Urinary bladder (tissue), 4 donors: ENCODE measurements at places on chromosomes 16 and 17. TPM values are rescaled to one million over a fixed set of nuclear protein-coding genes. Genes with fewer than 3 reads are reported as not detected.

- DNase-seq: peak; percentile 87
Measured at GRCh38 chr16:46883690-46884512, at the start of gene GPT2. TSS of gene GPT2 (plus strand) at chr16:46884362. CDS start at chr16:46884716, 354 bp downstream.

GRCh38 chr17:32486111-32486700, 587 bp upstream of the CDK5R1 start:
- no peak for DNase-seq

DNA sequence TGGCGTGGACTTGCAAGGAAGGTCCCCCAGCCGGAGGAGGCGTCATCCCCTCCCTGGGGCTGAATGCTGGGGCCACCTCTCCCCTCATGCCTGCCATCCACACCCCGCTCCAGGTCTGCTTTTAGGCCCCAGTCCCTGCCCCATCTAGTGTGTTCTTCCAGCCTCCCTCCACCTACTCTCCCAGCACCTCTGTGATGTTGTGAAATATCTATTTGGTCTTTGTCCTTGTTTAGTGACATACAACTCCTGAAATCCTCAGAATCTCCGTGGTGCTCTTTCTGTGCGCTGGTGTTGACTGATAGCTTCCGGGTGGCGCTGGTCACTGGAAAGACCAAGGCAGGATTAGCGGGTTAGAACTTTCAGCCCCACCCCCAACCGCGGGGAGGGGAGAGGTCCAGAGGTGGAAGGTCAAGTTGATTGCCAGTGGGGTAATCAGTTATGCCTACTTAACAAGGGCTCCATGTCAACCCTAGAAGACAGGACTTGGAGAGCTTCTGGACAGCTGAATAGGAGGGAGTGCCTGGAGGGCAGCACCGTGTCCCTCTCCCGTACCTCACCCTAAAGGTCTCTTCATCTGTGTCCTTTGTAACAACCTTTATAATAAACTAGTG, 10.1 kb downstream of the TBC1D24 start:
- no peak for DNase-seq

- no peak for DNase-seq
Measured at GRCh38 chr16:50303041-50303604, 36.8 kb downstream of the ADCY7 start.

DNA sequence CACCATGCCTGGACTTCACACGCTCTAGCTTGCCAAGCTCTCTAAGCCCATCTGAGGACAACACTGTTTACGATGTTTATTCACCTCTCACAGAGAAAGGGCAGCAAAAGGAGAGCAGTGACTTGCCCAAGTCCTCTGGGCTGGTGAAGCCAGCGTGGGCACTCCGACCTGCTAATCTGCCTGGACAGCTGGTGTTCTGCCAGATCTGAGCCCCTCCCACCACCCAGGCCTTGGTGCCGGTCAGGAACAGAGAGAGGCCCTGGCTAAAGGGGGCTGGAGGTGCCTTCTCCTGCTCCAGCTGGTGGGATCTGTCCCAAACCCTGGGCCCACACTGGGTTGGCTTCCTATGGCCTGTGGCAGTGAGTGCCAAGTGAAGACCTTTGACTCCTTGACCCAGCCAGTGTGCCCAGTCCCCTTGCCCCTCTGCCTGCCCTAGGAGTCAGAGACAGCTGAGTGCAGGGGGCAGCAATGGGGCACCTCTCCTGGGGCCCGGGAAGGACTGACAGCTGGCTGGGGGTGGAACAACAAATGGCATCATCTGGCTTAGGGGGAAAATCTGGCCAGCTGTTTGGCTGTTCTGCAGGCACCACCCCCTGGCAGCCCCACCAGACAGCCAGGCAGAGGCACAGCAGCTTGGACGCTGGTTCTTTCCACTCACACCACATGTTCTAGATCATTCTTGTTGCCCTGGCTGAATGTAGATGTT, 1.8 kb upstream of the SLC4A1 start:
- no peak for DNase-seq

- no peak for DNase-seq
Measured at GRCh38 chr16:72240466-72240865, 68.5 kb upstream of the PMFBP1 start.

DNA sequence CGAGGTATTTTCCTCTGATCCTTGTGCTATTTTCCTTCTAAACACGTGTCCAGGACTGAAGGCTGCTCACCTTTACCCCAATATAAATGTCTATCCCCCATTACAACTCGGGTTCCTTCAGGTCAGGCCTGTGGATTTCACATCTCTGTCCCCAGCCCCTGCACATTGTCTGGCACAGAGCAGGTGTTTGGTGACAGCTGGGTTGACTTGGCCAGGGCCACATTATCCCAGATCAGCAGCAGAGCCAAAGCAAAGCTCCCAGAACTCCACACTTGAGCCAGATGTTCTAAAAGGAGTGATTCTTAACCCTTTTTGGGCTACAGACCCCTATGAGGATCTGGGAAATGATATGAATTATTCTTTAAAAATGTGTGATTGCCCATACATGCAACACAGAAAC, 18.0 kb upstream of the SPATA32 start:
- DNase-seq: no peak

DNA sequence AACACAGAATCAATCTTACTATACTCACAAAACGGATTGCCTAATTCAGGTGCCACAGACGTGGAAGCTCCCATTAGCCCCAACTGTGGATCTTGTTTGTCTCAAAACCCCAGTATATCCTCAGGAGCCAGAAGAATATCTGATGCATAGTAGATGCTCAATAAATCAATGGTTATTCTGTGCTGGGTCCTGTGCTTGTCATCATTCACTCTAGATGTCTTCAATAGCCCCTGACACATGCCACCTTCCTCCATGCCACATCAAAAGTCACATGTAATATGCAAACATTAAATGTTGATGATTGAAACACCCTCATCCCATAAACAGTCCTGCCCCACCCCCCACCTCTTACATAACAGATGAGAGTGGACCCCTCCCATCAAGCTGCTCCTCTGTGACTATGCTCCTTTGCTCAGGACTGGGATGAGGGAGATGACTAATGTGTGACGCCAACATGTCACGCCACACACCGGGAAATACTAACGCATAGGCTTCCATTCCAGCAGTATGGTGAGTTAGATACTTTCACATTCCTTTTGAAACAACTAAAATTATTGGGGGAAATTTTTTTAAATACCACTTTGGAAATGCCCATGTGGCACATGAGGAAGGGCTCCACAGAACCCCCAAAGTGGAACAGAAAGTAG, 267.6 kb upstream of the SDK2 start:
- DNase-seq: no peak

DNA sequence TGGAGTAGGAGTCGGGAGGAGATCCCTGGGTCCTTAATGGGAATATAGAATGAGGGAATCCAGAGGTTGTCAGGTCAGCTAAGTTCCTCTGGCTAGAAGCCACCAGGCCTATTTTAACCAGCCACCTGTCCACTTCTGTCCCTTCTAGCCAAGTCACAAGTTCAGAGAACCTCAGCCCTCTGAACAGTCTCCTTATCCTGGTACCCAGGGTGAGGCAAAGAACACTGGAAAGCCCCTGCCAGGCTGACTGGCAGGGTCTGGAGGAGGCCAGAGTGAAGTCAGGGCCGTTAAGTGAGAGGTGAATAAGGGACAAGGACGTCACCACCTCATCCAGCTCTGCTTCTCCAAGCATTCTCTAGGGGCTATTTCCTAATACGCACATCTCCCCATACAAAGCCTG, 2.7 kb downstream of the CTDNEP1 start:
- DNase-seq: no peak

DNA sequence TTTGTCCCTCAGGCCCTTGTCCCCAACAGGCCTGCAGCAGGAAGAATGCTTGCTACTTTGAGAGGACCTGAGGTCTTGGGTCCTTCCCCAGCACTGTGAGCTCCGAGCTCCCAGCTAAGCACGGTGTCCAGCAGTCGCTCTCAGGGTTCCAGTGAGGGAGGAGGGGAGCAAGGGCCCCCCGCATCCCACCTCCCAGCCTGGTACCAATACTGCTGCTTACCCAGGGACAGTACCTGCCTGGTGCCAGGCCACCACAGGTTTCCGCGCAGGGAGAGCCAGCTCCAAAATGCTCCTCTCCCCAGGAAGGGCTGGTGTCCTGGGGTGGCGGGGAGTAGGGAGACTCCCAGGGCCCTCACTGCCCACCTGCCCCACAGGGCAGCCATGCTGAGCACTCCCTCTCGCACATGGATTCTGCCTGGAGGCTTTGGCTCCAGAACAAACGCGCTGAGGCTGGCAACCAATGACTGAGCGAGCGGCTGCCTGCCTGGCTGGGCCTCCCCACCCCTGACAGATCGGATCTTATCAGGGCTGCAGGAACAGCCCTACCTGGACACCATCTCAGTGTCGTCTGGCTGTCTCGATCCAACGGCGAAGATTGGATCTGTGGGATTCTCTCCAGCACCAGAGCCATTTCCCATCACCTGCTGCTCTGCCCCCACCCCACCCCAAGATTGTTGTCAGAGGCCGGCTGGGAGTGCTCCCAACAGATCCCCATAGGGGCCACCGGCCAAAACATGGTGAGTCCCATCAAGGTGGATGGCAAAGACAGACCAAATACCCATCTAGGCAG, 2.4 kb downstream of the DOK4 start:
- no peak for DNase-seq

- no peak for DNase-seq
Measured at GRCh38 chr16:503150-504071, 24.1 kb upstream of the CAPN15 start.

- no peak for DNase-seq
Measured at GRCh38 chr16:59432276-59432675, 698.2 kb upstream of the GOT2 start.

DNA sequence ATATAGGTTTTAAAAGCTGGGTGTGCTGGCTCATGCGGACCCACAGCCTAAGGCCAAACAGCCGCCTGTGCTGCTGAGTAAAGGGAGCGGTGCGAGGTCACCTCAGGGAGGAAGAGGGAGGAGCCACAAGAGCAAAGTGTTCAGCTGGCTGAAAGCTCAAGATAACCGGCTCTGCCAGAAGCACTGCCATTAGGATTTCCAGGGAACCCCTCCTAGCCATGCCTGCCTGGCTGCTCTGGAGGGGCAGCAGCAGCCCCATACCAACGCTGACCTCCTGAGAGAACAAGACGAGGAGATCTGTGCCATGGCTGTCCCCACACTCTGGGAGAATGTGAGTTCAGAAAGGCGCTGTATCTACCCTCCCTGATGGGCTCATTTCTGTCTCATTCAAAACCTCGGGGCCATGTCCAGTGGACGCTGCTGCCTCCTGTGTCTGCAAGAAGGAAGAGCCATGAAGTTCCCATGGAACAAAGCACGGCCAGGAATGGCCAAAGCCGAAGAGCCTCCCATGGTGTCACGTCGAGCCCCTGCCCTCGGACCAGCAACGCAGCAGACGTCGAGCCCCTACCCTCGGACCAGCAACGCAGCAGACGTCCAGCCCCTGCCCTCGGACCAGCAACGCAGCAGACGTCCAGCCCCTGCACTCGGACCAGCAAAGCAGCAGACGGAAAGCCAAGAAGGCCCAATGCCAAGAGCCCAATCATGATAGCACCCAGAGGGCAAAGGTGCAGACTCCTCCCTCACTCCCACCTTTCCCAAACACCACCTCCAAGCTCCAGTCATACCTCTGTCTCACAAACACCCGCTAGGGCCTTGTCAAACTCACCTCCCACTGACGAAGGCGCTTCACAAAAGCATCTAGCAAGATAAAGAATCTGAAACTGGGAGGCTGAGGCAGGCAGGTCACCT, 107.0 kb downstream of the ANKRD11 start:
- no peak for DNase-seq

GRCh38 chr16:75648265-75649076, 898 bp downstream of the TERF2IP start:
- DNase-seq: peak; percentile 70

GRCh38 chr17:62164747-62165722, 100.0 kb upstream of the MED13 start:
- DNase-seq: no peak

DNA sequence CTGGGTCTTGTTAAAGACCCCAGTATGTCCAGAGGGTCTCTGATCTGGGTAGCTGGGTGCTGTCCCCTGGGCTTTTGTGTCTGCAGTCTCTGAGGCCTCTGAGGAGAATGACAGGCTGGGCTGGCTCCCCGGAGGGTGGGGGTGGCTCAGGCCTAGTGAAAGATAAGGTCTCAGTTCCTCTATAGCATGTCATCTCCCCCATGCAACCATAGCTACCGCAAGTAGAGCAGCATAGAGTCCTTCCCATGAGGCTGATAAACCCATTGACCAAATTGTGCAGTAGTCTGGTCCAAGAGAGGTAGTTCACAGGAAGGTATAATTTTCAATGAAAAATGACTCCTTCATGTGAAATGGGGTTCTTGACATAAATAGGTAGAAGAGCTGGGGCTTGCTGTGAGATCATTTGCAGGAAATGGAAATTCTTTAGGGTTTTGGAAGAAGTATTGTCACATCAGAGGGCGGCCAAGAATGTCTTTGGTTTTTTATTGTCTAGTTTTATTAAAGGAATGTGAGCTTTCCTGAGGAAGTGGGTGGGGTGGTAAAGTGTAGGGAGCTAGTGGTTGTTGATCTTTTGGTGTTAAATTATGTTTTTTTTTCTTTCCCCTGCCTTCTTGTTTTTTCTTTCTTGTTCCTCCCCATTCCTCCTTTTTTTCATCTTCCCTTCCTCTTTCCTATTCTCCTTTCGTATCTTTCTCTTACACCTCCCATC, 21.0 kb downstream of the SLC7A6OS start:
- DNase-seq: no peak

DNA sequence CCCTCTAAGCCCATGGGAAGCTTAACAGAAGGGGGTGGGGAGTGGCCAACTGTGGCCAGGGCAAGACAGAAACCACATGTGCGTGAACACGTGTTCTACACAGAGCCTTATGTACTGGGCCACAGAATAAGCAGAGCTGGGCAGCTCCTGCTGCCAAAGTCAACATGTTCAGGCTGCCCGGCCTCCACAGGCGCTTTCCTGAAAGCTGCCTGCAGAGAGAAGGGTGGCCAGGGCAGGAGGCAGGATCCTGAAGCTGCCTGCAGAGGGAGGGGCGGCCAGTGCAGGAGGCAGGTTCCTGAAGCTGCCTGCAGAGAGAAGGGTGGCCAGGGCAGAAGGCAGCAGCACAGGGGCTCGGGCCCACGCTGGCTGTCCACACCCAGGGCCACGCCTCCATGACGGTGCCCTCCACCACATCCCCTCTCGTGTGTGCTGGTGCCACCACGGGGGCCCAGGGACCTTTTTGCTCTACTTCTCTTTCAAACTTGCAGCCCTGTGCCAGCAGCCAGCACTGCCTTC, 79.5 kb downstream of the ANKRD11 start:
- no peak for DNase-seq

- no peak for DNase-seq
Measured at GRCh38 chr16:19883966-19884485, 622 bp downstream of the GPRC5B start.

GRCh38 chr16:12901597-12902461, at the start of gene SHISA9:
TSS of gene SHISA9 (plus strand) at chr16:12901598.
- DNase-seq: no peak

THUMPD1 gene
- 74.9 TPM for total RNA-seq

CCL13 gene
- 1.6 TPM for total RNA-seq

FOXC2 gene
- 0.58 TPM for total RNA-seq

KIF2B gene
- not detected for total RNA-seq

GLYR1 gene
- total RNA-seq: 44.4 TPM

WFDC1 gene
- 44.6 TPM for total RNA-seq

SLC25A10 gene
- 5.7 TPM for total RNA-seq

RAI1 gene
- total RNA-seq: 17.5 TPM

GOSR2 gene
- total RNA-seq: 45.9 TPM

RUNDC3A gene
- 2.0 TPM for total RNA-seq

ALDH3A1 gene
- total RNA-seq: 1.5 TPM

B9D1 gene
- total RNA-seq: 14.5 TPM

RRAD gene
- 7.0 TPM for total RNA-seq

SOCS7 gene
- total RNA-seq: 18.0 TPM

FOXL1 gene
- 7.8 TPM for total RNA-seq

FNDC8 gene
- total RNA-seq: not detected
